ENCODE measurements at places on chromosomes 7 and 10.

DNA sequence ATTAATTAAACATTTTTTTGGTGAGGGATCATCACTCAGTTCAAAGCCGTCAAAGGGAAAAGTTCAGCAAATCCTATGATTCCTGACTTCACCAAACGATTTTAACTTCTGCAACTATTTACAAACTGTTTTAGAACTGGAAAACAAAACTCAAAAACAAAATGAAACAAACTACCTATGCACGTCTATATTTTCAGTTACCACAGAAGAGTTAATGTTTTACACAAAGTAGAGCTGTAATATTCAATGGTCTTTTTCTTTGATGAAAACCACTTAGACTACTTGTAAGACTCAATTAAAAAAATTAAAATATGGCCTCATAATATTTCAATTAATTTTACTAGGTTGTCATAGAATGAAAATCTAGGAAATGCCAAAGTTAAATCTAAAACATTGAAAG is 131.5 kb downstream of the ATE1 start:
- no peak for DNase-seq

- DNase-seq = no peak
Observed at GRCh38 chr10:117670116-117670904, 127.8 kb downstream of the EMX2 start.

GRCh38 chr7:11607686-11608085 is 224.3 kb downstream of the THSD7A start:
- no peak for DNase-seq

DNA sequence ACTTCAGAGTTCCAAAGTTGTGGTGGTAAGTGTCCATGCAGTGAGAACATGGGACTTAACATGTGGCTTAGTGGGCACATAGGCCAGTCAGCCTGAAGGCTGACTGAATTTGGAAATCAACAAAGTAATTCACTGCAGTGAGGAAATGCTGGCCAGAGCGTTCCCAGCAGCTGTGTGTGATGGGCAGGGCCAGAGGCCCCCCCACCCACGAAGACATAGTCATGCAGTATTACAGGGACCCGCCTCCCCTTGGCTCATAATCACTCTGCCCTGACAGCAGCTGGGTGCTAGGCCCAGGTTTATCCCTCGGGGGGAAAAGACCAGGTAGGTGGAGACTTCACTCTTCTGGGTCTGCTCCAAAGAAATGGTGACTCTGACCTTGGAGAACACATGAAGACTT is 33.7 kb downstream of the HTR5A start:
- no peak for DNase-seq

DNA sequence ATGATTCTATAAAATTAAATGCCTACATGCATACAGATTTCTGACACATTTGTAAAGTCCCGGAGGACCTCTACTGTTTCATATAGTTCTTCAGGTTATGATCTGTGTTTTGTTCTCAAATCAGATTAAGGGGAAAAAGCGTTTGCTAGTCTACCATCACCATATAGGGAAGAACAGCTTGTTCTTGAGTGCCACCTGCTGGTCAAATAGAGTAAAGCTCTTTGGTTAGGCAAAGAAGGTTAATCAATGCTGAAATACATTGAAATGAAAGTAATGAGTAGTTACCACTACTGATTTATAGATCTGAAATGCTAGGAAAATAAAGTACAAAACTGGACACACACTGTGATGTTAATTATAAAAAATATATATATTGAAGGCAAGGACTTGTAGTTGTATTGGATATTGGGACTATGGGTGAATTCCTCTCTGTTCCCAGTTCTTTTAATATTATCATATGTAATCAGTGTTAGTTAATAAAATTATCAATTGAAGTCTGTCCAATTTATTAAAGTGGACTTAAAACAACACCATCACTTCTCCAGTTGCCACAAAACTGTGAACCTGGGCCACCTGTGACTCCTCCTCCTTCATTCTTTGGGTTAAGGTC is 72.6 kb upstream of the PDLIM1 start:
- DNase-seq = peak; percentile 69

DNA sequence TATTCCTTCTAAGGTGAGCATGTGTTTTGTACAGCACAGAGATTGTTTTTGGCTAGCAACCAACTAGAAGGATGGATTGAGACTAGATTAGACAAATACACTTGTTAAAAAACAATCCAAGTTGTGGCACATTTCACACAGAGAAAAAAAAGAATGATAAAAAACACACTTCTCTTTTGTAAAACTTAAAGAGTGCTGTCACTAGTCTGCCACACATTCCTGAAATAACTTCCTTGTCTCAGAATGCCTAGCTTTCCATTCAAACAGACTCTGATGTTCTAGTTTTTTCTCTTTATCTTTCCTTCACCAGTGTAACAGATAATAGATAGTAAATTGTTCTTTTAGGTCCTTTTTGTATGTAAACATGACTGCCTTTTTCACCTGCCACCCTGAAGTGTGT is 11.4 kb downstream of the DLD start:
- no peak for DNase-seq

- DNase-seq = no peak
Observed at GRCh38 chr7:111852081-111852480, 289.8 kb upstream of the IMMP2L start.

DNA sequence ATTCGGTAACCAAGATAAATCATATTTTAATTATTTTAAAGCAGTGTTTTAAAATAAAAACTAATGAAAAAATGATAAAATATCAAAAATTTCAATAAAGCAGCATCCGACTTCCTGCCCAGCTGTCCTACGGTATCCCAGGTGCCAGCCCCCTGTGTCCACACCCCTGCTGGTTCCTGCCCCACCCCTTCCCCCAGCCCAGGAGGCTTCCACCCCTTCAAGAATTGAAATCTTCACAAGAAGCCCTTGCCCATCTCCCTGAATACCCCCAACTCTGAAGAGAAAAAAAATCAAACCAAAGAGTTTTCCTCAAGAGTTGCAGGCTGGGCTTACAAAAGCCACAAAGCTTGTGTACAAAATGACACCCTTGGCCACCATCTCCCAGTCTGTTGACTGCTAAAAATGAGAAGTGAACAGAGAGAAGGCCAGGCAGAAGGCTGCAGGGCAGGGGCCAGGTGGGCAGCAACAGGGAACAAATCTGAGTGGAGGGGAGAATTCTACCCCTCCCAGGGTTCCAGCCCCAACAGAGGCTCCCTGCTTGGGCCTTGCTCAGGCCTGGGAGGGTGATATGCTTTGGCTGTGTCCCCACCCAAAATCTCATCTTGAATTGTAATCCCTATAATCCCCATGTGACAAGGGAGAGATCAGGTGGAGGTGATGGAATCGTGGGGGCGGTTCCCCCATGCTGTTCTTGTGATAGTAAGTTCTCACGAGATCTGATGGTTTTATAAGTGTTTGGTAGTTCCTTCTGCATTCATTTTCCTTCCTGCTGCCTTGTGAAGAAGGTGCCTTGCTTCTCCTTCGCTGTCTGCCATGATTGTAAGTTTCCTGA is 14.5 kb downstream of the GPRIN2 start:
- DNase-seq = no peak

DNA sequence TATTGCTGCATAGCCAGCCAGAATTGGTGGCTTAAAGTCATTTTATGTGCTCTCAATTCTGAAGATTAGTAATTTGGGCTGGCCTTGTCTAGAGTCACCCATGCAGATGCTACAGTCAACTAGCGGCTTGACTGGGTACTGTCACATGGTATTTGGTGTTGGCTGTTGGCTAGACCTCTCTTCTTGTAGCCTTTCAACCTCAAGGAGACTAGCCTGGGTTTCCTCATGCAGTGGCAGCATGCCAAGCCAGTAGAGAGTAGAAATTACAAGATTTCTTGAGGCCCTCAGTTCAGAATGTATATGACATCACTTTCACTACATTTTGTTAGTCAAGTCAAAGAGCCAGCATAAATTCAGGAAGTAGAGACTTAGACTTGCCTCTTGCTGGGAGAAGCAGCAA is 3.7 kb upstream of the ZNF800 start:
- peak; percentile 52 for DNase-seq

DNA sequence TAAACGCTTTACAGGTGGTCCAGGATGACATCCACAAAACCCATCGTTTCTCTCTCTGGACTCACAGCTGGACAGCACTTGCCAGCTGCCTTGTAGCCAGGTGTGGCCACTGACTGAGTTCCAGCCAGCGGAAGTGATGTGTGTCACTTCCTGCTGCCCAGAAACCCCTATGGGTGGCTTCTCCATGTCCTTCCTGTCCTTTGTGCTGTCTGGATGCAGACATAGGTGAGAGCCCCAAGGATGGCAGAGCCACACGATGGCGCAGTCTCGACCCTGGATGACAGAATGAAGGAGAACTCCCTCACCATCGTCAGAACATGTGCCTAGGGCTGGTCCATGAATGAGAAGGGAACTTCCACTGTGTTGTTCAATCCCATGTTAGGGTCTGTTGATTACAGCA is 22.1 kb downstream of the NMT2 start:
- no peak for DNase-seq

- no peak for DNase-seq
Observed at GRCh38 chr7:128176696-128177095, 64.4 kb upstream of the LEP start.

DNA sequence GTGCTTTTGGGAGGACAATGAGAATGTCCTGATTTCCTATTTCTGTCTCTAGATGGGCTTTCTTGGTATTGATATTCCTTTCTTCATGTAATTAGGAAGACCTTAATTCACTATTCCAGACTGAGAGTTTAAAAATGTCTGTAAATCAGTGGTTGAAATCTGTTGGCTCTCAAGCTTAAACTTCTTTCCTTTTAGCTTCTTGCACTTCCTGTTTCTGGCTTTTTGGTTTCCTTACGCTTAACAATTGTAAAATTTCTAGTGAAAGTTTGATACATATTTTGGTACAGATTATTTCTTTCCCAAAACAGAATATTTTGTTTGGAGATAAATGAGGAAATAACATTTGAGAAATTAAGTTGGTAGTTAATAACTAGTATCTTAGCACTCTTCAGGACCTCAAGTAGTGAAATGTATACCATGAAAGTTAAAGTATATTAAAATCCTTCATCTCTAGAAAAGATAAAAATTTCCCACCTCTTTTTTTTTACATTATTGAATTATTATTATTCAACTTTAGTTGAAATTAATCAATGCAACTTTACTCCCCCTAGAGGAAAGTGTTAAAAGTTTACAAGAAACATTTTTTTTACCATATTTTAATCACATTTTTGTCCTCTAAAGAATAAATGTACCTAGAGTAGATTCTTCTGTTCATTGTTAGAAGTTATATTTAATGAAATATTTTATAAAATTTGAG is 137.2 kb downstream of the PHTF2 start:
- no peak for DNase-seq

GRCh38 chr10:101708073-101708472 is 13.1 kb upstream of the FBXW4 start:
- no peak for DNase-seq

- no peak for DNase-seq
Observed at GRCh38 chr10:124324451-124324850, 94.3 kb downstream of the OAT start.

DNA sequence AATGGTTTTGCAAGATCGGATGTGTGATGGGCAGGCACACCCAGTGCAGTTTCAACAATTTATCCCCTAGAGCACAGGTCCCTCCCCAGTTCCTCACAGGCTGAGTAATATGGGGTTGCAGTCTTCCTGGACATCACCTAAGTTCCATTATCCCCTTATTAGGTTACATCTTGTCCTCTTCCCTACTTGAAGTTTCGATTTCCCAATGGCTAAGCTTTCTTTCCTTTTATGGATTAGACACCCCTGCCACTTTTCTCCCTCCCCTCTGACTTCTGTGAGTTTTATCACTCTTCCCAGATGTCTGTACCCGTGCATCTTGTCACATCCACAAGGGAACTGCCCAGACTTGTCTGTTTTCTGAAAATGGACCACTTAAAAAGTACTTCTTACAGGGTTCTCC is 2.4 kb upstream of the NIPSNAP2 start:
- DNase-seq = no peak

DNA sequence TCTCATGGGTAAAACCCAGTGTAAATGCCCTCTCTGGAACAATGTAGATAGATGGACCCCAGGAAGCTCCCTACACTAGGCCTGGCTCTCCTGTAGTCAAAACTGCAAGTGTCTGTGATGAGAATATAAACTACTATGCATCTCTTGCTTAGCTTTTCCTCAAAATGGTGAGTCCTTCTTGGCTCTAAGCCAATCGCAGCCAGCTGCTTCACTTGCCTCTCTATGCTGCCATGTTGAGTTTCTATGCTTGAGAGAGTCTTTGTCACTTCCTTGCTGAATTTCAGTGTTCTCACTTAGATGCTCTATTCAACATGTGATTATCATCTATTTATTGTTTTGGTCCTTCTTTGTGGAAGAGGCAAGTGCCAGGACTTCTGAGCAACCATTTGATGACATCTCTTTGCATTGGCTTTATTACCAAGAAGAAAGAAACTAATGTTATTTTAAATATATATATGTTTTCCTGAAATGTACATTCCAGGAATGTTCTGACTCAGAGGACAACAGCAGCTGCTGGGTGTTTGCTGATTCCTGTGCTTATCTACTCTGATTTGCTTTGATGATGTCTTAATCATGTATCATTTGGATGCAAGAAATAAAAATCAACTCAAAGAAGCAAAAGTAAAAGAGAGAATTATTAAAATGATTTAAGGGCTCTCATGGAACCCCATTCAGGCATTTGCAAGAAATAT is 16.6 kb downstream of the TAS2R40 start:
- DNase-seq = no peak

GRCh38 chr7:80459776-80460510 is 51.9 kb downstream of the GNAT3 start:
- DNase-seq = no peak

- DNase-seq = no peak
Observed at GRCh38 chr7:16684935-16685334, 39.0 kb downstream of the BZW2 start.

DNA sequence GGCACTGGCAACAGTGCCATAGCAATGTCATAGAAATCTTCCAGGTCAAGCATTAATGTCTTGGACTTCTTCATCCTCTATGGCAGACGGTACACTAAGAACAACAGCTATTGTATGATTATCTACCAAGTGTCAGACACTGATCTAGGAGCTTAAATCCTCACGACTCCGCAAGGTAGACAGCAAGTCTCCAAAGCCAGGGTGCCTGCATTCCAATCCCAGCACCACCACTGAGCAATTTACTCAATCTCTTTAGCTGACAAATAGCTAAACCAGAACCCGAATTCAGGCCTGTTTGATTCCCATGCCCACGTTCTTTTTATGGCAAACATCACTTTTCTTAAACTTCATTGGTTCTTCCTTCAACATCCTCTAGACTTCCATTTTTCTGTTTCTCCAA is 31.8 kb downstream of the DNMBP start:
- no peak for DNase-seq

All from CD4-positive, alpha-beta T cell treated with Interferon alpha-2 for 1 hour (primary cell).